Smooth muscle cell of the brain vasculature (primary cell): ENCODE measurements at places on chromosomes 7 and 10.
A peak's percentile ranks its signal among the peaks of the same experiment; 100 is the strongest.

DNA sequence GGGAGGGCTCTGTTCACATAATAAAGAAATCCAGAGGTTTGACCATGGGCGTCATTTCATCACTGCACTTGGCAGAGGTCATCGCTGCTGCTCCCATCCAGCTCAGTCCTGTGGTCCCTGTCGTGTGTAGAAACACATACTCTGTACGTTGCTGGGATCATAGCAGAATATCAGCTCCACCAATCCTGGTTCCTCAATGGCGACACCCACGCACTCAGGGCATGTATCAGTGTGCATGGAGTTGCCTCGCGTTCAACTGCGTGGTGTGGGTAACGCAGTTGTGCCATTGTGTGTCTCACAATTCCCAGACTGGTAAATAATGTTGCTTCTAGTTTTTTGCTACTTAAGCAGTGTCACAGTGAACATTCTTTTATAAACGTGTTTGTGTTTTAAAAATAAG, 111.1 kb downstream of the LHPP start:
- DNase-seq: no peak

DNA sequence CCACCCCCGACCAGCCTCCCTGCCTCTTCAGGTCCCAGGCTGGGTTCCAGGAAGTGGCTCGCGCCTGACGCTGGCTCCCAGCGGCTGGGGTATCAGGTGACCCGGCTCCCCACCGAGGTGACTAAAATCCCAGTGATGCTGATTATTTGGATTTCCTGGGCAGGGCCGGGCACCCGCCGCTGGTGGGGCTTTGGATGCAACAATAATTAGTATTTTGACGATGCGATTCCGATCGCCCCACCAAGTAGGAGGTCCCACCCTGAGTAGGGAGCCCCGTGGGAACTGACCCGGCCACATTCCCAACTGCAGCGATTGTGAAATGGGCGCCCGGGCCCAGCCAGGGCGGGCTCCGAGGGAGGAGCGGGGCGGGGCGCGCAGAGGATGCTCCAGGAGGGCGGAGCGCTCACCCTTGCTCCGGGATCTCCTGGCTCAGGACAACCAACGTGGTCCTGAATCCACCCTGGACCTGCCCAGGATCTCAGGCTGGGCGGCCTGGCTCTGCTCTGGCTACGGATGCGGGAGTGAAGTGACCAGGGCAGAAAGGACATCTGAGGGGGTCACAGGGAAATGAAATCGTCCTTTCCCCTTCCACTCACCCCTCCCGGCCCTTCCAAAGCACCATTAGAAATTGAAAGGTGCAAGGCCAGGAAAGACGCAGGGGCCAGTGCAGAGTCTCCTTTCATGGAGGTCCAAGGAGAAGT, 32.6 kb downstream of the DUSP5 start:
- DNase-seq: peak; percentile 63

DNA sequence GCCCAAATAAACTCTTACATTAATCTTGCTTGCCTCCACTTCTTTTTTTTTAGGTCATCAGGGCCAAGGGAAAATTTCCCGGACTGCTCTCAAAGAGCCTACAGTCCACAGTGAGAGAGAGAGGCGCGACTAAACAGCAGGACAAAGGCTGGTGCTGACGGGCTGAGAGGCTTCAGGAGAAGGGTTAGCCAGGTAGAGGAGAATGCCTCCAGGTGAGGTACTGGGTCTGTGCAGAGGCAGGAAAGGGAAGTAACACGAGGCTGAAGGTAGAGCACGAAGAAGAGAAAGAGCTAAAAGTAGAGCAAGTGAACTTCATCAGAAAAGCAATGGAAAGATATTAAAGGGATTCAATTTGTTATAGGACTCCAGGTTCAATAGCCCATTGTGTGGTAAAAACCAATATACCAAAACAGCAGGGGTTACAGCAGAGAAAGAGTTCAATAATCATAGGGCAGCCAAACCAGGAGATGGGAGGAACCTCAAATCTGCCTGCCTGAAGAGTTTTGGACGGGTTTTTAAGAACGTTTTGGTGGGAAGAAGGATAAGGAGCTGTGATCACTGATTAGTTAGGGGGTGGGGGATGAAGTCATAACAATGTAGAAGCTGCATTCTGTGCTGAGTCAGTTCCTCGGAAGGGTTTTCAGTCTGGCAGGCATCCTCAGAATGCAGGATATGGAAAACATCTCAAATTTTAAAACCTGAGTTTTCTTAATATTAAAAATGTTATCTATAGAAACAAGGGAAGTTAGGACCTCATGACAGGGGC, 171.5 kb downstream of the AKR1D1 start:
- no peak for DNase-seq

- DNase-seq: no peak
These were observed 46.9 kb downstream of the PITRM1 start for GRCh38 chr10:3125527-3126170.

- no peak for DNase-seq
These were observed 637.3 kb downstream of the SUGCT start for GRCh38 chr7:40772096-40772495.

DNA sequence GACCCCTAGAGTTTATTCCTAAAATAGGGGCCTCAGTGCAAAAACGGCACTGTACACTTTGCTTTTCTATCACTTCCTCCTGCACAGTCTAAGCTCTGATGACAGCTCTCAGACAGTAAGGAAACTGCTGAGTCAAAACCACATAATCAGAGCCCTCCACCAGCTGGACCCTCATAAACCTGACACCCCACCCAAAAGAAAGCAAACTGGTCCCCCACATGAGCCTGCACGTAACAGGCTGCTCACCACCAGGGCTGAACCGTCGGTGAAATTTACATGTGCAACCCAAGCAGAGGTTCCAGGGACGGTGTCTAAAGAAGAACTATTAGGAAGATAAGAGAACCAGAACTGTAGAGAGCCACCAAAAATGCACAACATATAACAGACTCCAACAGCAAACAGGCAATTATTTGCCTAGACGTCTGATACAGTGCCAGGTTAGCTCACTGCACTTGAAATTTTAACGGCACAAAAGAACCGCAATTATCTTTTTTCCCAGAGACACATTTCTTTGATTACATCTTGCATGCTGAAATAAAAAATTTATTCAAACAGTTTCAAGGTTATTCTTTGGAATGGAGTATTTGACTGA, 19.6 kb downstream of the SGMS1 start:
- no peak for DNase-seq

DNA sequence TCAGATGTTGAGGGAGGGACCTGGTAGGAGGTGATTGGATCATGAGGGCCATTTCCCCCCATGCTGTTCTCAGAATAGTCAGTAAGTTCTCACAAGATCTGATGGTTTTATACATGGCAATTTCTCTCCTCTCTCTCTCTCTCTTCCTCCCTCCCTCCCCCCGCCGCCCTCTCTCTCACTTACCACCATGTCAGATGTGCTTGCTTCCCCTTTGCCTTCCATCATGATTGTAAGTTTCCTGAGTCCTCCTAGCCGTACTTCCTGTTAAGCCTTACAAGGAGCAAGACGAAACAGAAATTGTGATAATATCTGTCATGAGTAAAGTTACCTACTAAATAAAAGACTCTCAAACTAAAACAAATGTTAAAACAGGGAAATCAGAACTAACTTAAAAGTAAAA, 19.9 kb upstream of the GPR141 start:
- DNase-seq: no peak

DNA sequence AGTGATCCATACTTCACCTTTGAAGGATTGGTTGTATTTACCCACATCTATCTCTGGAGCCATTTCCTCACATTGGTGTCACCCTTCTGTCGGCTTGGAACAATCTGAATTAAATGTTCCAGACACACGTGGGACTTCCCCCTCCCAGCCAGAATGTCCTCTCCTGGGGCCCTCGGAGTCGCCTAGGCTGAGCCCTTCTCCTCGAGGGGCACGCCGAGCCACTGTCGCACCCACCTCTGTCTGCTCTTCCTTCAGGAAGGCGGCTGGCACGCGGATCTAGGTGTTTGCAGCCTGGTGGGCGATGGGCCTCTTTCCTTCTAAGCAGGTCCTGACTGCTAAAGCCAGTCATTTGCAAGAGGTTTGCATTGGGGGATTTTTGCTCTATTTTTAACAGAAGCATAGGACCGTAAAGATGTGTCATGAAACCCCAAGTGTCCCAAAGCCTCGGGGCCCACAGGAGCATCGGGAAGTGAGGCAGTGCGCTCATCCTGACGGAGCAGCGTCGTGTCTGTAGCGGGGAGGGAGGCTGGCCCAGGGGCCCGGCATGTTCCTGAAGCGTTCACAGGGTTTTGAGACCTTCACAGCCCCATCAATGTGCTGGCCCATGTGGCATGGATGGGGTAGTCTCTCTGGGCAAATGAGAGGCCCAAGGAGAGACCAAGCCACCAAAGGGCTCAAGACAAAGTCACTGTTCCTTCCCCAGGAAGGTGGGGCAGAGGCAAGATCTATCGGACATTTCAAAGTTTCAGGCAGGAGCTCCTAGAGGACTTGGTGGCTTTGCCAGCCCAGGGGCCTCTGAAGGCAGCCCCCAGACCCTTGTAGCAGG, 86.7 kb downstream of the RGS10 start:
- DNase-seq: no peak

DNA sequence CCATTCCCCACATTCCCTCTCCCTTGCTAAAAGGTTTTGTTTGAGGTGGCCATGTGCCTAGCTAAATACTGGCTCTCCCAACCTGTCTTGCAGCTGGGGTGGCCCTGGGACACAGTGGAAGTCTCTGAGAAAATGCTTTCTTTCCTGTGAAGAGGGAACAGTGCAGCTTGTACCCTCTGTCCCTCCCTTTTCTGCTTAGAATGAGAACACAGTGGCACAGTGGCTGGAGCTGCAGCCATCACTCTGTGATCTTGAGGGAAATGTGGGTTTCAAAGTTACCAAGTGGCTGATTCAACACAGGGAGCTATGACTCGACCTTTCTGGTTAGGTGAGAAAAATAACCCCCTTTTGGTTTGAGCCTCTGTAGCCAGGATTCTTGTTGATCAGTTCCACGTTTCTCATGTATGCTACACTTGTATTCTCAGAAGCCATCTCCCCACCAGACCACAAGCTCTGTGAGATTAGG, 62.7 kb upstream of the CARD11 start:
- no peak for DNase-seq

- DNase-seq: no peak
These were observed 110.3 kb downstream of the MALRD1 start for GRCh38 chr10:19158870-19159269.

DNA sequence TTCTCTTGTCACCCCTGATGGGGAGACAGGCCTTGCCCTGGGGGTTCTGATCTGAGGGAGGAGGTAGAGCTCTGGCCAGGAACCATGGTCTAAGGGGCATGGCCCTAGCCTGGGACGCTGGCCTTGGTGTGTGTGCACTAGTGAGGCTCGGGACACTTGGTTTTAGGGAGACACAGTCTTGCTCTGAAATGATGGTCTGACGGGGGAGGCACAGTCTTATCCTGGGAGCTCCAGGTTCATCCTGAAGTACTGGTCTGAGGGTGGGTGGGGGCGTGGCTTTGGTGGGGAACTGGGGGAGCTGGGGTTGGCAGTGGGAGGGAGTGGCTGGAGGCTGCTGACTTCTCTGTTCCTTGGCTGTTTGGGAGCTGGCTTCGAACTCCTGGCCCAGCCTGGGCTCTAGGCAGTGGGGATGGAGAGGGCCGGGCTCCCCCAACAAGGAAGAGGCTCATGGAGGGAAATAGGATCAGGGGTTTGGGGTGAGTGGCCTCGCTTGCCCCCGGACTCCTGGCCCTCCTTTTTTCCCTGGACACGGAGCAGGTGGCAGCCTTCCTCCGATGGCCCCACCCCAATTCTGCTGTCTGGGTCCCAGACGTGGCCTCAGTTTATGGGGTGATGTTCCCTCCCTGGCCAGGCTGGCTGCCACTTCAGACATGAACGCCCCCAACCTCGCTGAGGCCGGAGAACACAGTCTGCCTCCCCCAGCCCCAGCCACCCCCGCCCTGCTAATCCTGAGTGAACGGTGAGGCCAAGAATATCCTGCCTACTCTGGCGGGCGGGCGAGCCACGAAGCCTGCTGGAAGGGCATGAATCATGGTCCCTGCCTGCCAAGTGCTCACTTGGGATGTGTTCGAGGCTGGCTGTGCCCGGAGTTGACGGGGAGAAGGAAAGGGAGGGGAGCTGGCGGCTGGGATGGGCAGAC, 43.5 kb downstream of the TMEM270 start:
- no peak for DNase-seq

DNA sequence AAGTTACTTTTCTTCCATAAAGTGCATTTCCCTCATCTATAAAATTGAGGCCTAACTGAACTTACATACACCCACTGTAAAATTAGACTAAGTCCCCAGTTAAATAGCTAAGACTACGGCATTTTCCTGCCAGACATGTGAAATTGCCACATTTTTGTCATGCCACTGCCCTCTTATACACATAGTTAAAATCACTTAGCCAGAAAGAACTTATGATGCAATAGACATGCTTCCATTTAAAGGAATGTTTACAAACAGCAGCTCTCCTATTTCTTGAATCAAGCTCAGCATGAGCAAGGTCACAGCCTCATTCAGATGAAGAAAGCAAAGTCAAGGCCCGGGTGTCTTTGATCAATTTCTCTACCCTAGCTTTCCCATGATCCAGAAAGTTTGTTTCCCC, 175.7 kb downstream of the LRRN3 start:
- peak; percentile 15 for DNase-seq

DNA sequence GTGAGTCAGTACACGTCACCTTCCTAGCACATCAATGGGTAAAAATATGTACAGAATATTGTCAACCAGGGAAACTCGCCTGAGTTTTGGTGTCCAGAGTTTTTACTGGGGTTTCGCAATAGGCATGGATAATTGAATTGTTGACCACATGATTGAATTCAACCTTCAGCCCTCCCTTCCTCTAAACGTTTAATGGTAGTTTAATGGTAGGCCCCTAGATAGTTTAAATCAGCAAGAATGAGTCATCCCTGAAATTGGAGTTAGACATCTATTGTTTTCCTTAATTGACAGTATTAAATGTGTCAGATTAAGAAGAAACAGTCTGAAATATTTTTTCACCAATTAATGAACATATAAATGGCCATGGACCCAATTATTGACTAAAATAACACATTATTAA, 57.8 kb upstream of the CACNA2D1 start:
- DNase-seq: no peak

- DNase-seq: no peak
These were observed 259.4 kb downstream of the STK31 start for GRCh38 chr7:23969443-23969842.

- DNase-seq: no peak
These were observed 3.6 kb downstream of the CCNY start for GRCh38 chr10:35339942-35340341.

DNA sequence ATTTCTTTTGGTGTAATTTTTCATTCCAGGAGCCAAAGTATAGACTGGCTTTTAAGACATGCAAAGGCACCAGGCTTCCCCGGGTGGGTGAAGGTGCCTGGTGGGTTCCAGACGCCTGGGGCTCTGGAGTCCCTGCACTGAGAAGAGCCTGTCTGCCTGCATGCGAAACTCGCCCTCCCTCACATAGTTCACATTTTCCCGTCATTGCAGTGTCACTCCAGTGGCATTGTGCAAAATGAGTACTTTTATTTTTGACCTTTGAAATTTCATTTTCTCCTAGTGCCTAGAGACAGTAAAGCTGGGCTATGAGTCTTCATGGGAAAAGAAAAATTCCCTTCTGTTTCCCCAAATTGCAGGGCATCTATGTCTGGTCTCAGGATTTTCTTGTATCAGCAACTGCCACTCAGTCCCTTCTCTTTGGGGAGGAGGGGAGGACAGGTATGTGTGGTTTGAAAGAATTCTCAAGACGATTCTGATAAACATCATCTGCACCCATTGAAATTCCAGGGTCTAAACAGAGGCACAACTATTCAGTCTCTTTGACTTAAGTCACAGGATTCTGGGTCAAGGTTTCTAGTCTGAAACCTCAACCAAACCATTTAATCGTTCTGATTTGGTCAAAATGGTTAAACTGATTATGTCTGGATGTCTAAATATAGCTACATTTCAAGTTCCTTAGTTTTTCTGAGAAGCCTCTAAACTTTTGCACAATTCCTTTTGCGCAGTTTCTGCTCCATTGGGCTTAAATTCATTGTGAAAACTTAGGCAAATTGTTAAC, 107.8 kb downstream of the CYP26A1 start:
- no peak for DNase-seq

- DNase-seq: no peak
These were observed 34.2 kb downstream of the AP5Z1 start for GRCh38 chr7:4809666-4810065.
